AG04450 (cell line): ENCODE measurements at places on chromosomes 12 and 14. TPM values are rescaled to one million over a fixed set of nuclear protein-coding genes. Genes with fewer than 3 reads are reported as not detected.

GPRC5D gene
- not detected in 2 replicates for polyA plus RNA-seq

LTBR gene
- polyA plus RNA-seq = 32.1 and 38.8 TPM in 2 replicates

SLC10A1 gene
- polyA plus RNA-seq = not detected in 2 replicates

WNT5B gene
- 22.2 and 25.2 TPM in 2 replicates for polyA plus RNA-seq

KERA gene
- polyA plus RNA-seq = not detected in 2 replicates

NXPH4 gene
- 0.79 and 1.0 TPM in 2 replicates for polyA plus RNA-seq

BCL2L14 gene
- not detected in 2 replicates for polyA plus RNA-seq

ESR2 gene
- 0.04 and 0.06 TPM in 2 replicates for polyA plus RNA-seq

KRT77 gene
- polyA plus RNA-seq = not detected in 2 replicates

ETFBKMT gene
- 2.0 and 2.1 TPM in 2 replicates for polyA plus RNA-seq

OTOGL gene
- polyA plus RNA-seq = 0.05 and 0.07 TPM in 2 replicates

TSHR gene
- polyA plus RNA-seq = not detected in 2 replicates

SERPINA5 gene
- not detected in 2 replicates for polyA plus RNA-seq

VSIG10 gene
- 9.7 and 10.5 TPM in 2 replicates for polyA plus RNA-seq

PROX2 gene
- not detected in 2 replicates for polyA plus RNA-seq

NEMP1 gene
- 8.3 and 11.9 TPM in 2 replicates for polyA plus RNA-seq

HCAR1 gene
- 0.02 and 0.05 TPM in 2 replicates for polyA plus RNA-seq

INSM2 gene
- not detected in 2 replicates for polyA plus RNA-seq
